Cerebellar nuclear complex (tissue), 1 donor: ENCODE measurements at places on chromosomes 16 and 17.

- DNase-seq: no peak
These were observed 27.2 kb upstream of the ITGA3 start for GRCh38 chr17:50028736-50029120.

- no peak for DNase-seq
These were observed 58.0 kb downstream of the ASIC2 start for GRCh38 chr17:33234930-33235685.

- no peak for DNase-seq
These were observed 218.7 kb upstream of the RBFOX1 start for GRCh38 chr16:7113949-7114348.

DNA sequence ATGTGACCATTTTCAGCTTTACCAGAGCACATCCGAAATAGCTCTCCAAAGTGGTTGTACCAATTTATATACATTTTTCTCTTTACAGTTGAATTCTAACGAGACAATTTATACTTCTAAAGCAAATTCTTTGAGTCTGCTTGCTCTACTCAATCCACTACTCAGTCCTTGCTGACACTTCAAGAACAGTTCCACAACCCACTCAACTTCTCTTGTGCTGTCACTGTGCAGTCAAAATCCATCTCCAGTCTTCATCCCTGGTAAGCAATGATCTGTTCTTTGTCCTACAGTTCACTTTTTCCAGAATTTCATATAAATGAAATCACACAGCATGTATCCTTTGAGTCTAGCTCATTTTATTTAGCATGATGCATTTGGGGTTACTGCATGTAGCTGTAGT lies 30.6 kb downstream of the NETO2 start:
- no peak for DNase-seq

DNA sequence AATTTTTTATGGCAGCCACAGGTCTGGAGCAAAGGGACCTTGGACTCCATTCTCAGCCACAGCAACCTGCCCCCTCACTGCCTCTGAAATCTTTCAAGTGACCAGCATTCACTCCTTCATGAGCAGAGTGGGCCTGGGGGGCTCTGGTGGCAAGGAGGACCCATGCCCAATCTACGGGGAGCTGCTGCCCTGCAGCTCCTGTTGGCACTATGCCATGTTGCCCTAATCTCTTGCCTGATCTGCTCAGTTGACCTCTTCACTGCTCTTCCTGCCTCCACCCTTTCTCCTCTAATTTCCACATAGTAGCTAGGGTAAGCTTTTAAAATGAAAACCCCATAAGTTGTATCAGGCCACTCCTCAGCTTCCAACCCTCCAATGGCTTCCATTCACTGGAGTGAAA lies 2.9 kb upstream of the PRKCB start:
- no peak for DNase-seq

GRCh38 chr16:58451945-58452401 lies 48.0 kb upstream of the NDRG4 start:
- DNase-seq: no peak

DNA sequence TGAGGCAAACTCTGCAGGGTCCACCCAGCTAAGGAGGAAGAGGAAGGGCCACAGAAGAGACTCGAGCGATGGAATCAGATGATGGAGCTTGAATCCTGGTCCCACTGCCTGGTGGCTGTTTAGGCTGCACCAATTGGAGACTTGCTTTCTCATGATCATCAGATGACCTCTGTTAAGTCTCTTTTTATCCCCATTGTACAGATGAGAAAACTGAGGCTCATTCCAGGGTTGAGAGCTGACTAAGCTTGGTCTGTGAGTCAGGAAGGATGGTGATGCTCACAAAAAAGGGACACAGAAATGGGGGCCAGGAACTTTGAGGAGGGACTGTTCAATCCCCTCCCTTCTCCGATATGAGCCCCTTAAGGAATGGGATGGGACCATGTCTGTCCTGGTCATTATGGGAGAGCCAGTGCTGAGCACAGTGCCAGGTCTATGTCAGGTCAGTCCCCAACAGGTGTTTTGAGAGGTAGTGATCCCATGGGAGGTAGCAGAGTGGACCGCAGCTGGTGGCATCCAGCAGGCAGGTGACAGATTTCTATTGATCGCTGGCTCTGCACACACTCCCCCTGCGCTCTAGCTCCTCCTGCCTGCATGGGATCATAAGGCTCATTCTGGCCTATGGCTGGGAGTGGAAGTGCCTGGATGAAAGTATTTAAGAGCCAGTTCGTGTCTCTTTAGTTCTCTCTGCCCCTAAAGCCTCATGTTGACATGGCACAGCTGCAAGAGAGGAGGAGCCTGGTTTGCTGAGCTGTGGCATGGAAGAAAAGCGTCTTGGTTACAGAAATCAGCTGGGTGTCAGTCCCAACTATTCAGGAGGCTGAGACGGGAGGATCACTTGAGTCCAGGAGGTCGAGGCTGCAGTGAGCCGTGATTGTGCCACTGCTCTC lies 27.2 kb downstream of the SNX20 start:
- DNase-seq: no peak

GRCh38 chr17:40122136-40122998 lies 596 bp downstream of the MSL1 start:
- DNase-seq: no peak

- no peak for DNase-seq
These were observed 555 bp downstream of the NUP88 start for GRCh38 chr17:5418858-5419355.

DNA sequence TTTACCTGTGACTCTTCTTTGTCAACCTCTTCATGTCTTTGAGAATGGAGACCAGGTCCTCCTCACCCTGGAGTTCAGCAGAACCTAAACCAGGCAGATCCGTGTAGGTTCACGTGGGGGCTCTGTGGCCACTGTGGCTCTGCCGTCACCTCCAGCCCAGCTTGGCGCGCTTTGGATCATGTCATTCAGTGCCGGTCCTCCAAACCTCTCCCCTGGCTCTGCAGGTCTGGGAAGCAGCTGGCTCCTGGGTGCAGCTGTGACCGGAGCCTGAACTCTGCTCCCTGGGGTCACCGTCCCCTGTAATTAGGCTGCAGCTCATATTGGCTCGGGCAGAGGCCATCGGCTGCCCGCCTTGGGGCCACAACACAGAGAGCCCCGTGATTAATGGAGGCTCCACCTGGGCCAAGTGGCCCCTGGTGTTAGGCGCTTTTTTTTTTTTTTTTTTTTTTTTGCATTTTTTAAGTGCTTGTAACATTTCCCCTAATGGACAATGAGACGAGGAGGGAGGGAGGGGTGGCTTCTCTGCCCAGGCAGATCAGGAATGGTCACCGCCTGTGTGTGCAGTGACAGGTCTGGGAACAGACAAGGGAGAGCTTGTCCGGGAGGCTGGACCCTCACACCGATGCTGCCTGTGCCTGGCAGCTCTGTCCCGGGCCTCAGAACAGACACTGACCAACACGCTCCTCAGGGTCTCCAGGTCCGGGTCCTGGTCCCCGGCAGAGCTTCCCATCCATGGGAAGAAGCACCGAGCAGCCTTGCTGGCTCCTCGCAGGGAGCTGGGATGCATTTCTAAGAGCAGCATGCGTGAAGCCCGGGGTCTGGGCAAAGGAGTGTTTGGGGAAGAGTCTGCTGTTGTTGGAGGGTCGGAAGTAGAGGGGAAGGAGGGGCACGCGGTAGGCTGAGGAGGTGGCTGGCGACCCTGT lies 247.9 kb downstream of the SEC14L1 start:
- no peak for DNase-seq

DNA sequence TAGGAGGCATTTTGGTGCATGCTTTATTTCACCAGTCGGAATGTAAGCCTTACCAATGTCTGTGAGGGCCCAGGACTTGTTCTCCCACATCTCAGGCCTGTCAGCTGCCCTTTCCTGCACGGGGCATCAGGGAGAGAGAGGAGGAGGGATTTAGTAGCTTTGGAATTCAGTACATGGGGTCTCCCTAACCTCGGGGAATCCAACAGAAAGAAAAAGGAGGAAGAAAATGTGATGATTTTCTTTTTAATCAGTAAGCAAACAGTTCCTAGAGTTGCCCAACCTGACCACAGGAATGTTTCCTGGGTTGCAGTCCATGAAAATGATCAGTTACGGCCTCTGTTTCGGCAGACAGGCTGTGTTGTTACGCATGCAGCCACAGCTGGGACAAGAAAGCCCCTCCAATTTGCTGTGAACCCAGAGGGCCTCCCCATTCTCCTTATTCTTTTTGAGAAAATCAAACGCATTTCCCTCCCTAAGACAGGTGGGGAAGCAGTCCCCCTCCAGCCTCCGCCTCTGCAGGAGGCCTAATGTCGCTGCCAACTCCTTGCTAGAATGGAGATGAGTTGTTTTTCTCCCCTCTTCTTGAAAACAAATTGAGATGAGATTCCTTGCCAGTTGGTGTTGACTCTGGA lies 53.1 kb upstream of the TANGO6 start:
- DNase-seq: no peak

GRCh38 chr16:83882163-83882885 lies 16.6 kb upstream of the MLYCD start:
- DNase-seq: no peak

DNA sequence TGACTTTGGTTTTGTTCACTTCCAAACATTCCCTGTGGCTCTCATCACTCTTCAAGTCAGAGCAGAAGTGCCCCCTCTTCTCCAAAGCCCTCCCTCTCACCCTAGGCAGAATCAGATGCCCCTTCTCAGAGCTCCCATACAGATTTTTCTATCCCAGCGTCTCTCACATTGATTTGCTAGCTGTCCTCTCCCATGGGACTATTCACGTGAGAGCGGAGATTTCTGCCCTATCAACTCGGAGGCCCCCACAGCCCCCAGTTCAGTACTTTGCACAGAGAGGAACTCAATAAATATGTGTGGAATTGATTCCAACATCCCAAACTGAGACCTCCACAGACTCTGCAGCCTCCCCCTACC lies 182.6 kb downstream of the C16orf78 start:
- DNase-seq: no peak

DNA sequence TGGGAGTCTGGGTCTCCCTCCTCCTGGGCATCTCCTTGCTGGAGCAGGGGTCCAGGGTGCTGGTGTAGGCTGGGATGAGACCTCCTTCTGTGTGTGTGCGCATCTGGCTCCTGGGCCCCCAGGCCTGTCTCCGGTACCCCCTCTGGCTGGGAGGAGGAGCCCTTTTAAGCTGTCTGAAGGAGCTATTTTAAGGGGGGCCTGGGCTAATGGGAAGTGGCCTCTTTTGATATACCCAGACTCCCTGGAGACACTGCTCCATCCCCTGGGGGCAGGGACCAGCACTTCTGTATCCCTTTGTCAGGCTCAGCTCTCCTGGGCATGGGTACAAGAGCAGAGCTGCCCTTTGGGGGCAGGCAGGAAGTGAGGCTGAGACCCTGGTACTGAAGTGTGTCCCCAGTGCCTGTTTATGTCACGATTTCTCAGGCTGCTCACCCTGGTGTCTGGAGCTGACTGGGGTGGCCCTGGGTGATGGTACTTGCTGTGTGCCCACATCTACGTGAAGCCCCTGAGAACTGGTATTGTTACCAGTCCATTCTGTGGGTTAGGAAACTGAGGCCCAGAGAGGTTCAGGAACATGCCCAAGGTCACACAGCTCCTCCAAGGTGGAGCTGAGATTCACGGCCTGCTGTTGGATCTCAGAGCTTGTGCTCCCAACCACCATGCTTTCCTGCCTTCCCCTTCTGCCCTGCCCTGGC lies 6.5 kb downstream of the ADCY7 start:
- DNase-seq: no peak

- no peak for DNase-seq
These were observed 308.7 kb upstream of the N4BP1 start for GRCh38 chr16:48918520-48919258.

DNA sequence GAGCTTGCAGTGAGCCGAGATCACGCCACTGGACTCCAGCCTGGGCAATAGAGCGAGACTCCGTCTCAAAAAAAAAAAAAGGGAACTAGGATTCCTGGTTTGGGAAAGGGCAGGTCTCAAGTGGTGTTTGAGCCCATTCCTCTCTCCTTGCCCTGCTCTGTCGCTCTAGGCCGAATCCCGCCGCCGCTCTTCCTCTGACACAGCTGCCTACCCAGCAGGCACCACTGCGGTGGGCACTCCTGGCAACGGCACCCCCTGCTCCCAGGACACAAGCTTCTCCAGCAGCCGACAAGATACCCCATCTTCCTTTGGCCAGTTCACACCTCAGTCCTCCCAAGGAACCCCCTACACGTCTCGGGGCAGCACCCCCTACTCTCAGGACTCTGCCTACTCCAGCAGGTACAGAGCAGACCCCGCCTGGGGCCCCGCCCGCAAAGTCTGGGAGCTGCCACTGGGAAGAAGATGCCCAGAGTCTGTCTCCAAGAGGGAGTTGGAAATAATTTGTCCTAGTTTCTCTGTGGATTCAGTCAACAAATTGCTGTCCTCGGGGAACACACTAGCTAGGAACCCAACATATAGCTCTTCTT lies 6.5 kb downstream of the SETD1A start:
- no peak for DNase-seq
